Foreskin melanocyte (primary cell): ENCODE measurements at places on chromosomes 13 and 19.

DNA sequence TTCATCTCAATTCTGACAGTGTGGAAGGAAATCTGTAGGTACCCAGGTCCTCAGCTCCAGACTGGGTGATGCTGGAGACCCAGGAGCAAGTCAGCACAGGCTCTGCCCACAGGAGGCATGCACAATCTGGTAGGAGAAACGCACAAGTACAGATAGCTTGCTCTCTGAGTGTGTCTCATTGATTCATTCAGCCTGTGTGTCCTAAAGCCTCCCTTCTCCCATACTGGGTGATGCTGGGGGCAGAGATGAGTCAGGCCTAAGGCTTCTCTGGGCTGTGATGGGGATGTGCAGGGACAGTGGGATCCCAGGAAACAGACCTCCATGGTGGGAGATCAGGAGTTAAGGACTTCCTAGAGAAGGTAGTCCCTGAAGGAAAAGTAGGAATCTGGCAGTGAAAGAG, 6.8 kb downstream of the ZNF526 start:
- no peak for DNase-seq

DNA sequence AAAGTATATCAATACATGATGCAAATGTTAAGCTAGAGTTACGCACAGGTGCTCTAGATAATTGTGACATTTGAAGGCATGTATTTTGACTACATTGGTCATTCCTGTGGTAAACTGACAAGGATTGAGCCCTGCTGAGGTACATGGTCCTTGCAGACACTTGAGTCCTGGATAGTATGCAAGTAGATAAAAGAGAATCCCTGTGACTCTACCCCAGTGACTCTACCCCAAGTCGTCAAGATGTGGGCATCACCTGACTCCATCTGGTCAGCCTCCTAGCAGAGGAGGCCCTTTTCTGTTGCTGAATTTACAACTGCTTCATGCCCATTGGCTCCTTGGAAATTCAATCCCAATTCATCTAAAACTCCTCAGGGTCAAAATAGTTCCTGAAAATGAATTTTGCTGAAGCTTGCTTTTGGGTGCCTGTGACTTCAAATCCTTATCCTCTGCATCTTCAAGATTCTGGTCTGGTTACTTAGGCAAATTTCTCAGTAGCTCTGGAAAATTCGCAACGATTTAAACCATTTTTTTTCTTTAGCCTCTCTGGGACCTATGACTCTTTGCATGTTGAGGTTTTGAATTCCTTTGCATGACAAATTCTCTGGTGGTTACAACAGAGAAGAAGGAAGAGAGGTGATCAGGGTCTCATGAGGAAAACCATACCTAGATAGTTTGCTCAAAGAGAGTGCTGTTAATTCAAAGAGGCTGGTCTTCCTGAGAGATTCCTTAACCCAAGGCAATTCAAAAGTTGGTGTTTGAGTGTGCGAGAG, 422.1 kb downstream of the FGF9 start:
- DNase-seq: no peak

DNA sequence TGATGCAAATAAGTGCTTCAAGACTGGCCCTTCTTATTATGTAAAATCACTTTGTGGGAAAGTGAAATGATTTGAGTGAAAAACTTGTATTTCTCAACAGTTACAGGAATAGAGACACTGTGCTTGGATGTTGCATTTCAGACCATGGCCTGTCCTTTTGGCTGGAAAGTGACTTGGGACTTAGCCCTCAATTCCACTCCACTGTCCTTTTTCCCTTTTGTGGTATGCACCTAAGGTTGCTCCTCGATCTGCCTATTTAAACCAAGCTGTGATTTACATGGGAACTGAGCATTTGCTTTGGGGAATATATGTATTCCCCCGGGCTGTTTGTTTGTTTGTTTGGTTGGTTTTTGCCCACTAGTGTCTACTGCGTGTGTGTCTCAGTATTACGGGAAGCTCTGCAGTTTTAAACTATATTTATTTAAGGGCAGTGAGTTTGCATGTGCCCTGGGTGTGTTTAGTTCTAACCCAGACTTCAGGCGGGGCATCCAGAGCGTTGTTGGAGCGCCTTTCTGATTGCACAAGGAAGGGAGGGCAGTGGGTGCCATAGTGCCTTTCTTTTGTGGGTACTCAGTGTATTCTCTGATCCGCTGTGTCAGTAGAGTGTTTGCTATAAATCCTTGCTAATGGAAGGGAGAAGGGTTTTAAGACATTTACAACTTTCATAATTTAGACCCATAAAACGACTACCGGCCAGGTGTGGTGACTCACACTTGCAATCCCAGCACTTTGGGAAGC, 18.2 kb upstream of the RNF113B start:
- DNase-seq: no peak

DNA sequence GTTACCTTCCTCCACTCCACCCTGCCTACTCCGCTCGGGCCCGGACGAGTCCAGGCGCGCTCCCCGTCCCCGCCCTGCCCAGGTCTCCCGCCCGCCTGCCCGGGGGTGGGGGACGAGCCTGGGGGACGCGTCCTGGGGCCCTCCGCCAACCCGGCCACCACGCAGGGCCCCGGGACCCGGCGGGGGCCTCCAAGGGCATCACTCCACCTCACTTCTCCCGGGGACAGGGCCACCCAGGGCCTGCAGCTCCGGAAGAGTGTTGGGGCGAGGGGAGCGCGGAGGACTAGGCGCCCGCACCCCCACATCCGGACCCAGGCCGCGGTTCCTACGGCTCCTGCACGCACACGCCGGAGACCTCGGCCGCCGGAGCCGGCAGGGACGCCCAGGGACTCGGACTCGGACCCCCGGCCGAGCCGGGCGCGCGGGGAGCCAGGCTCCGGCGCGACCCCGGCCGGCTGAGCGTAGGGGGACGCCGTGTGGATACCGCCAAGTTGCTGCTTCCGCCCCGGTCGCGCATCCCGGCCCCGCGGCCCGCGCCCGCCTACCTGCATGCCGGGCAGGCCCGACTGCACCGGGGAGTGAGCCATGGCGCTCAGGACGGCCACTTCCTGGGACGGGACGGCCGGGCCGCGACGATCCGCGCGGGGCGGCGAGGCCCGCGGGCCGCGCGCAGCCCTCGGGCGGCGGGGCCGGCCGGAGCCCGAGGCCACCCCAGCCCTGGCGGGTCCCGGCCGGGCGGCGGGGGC, 534 bp downstream of the STK24 start:
- no peak for DNase-seq
